Mesendoderm (in vitro differentiated cells): ENCODE measurements at places on chromosomes 5 and 9.

DNA sequence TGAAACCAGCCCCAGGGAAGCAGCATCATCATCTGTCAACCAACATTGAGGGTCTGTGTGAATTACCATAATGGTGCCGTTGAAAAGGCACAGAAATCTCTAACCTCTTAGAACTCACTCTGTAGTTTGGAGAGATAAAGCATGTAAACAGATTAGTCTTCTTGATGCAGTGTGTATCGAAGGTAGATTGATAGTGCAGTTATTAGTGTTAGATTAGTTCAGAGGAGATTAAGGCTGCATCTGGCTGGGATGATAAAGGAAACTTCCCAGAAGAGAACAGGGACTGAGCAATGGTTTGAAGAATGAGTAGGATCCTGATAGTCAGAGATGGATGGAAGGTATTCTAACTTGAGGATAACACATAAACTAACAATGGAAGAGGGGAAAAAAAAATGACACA is 651.5 kb downstream of the TLE1 start:
- H3K36me3 ChIP-seq: no peaks in the 10 kb centered on the region
- DNase-seq: no peak
- no peaks in the 10 kb centered on the region for H3K4me1 ChIP-seq
- no peak overlapping the region for H3K27ac ChIP-seq
- no peaks in the 10 kb centered on the region for H3K27me3 ChIP-seq

DNA sequence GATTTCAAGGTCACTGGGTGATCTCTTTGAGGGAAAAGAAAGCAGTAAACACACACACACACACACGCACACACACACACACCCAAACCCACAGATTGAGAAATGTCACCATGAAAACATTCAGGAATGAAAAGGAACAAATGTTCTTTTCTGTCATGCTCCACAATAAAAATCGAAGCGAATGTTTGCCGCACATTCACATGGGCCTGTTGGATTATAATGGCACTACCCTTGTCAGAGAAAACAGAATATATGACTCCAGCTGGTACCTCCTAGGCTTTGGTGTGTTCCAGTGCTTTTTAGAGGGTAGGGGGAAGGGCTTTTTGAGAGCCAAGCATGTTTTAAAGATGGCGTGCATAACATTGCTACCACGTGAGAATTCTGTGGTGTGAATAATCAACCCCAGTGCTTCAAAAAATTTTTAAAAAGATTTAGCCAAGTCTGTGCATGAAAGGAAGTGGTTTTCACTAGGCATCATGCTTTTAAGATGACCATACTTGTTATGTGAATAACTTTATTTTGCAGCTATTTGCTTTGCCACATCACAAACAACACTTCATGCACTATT is 120.8 kb upstream of the ZNF608 start:
- no peaks in the 10 kb centered on the region for H3K27me3 ChIP-seq
- no peak overlapping the region for H3K4me3 ChIP-seq
- peak; percentile 21 for DNase-seq

DNA sequence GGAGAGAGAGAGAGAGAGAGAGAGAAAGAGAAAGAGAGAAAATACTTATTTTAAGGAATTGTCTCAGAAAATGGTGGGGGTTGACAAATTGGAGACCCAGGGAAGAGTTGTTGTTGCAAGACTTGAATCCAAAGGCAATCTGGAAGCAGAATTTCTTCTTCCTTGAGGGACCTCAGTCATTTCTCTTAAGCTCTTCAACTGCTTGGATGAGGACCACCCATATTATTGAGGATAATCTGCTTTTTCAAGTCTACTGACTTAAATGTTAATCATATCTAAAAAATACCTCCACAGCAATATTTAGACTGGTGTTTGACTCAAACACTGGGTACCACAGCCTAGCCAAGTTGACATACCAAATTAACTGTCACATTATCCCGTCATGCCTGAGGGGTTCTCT is 2.9 kb downstream of the CDKN2B-AS1 start:
- no peaks in the 10 kb centered on the region for H3K27me3 ChIP-seq
- no peak overlapping the region for H3K4me3 ChIP-seq
- H3K4me1 ChIP-seq: no peaks in the 10 kb centered on the region
- H3K36me3 ChIP-seq: no peaks in the 10 kb centered on the region

DNA sequence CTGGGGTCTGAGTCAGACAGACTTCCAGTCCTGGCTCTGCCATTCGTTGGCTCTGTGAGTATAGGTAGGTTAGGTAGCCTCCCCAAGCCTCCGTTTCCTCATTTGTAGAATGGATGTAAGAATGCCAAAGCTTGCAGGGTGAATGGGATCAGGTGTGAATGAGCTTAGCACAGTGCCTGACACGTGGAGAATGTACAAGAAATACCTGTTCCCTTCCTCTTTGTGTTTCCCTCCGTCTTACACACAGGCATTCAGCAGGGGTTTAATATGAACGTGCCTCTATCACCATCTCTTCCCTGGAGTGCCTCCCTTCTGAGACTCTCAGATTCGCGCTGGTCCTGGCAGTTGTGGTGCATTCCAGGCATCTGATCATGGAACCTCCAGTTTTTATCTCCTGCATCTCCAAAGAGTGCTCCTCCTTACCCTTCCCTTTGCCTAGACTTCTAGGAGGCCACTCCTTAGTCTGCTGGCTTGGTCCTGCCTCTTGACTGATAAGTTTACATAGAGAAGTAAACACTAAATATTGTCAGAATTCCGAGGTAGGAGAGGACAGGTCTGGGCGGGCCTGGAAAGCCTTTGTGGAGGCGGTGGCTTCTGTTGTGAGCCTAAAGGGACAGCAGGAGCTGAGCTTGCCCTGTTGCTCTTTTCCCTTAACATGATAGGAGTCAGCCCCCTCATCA is 199.4 kb downstream of the AOPEP start:
- no peak overlapping the region for H3K27ac ChIP-seq
- H3K36me3 ChIP-seq: no peaks in the 10 kb centered on the region
- DNase-seq: no peak
- no peaks in the 10 kb centered on the region for H3K27me3 ChIP-seq
- peaks cover 2% of the 10 kb centered on the region for H3K4me1 ChIP-seq

DNA sequence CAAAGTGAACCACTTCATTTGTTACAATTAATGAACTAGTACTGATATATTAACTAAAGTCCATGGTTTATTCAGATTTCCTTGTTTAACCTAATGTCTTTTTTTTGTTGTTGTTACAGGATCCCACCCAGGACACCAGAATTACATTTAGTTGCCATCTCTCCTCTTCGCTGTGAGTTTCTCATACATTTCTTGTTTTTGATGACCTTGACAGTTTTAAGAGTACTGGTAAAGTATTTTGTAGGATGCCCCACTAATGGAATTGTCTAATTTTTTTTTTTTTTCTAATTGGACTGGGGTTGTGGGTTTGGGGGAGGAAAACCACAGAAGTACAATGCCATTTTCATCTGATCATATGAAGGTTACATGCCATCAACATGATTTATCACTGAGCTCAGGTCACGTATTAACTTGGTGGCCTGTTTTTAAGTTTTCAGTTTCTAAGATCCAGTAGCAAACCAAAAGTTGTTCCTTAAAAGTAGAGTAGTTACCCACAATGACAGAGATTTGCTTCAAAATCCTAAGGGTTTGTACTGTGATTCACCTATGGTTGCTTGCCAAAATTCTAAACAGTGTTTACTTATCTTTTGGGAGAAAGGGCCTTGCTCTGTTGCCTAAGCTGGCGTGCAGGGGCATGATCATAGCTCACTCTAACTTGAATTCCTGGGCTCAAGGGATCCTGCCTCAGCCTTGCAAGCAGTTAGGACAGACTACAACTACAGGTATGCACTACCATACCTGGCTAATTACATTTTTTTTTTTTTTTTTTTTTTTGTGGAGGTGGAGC is 4.5 kb upstream of the OTULIN start:
- H3K4me3 ChIP-seq: no peak overlapping the region
- no peaks in the 10 kb centered on the region for H3K4me1 ChIP-seq
- H3K27me3 ChIP-seq: no peaks in the 10 kb centered on the region
- no peak for DNase-seq
- no peaks in the 10 kb centered on the region for H3K36me3 ChIP-seq
